ENCODE measurements at places on chromosomes 16 and 17.
A peak's percentile ranks its signal among the peaks of the same experiment; 100 is the strongest.

DNA sequence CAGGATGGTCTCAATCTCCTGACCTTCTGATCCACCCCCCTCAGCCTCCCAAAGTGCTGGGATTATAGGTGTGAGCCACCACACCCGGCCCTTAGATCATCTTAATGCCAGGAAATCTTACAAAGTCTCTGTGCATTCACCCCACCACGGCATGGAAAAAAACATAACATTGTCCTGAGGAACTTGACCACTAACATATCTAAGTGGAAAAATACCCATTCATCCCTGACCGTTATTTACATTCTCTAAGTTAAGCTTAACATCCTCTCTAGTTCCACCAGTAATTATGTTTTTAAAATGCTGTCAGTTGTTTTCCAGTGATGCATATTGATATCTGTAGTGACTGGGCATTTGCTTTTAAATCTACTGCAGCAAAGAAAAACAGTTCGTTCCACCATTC lies 3.4 kb upstream of the HID1 start:
- no peak for DNase-seq

GRCh38 chr17:53607475-53607874 lies 215.3 kb upstream of the KIF2B start:
- no peak for DNase-seq

- DNase-seq, result no peak
These were observed 149.9 kb downstream of the NPIPB5 start for GRCh38 chr16:22660441-22661160.

DNA sequence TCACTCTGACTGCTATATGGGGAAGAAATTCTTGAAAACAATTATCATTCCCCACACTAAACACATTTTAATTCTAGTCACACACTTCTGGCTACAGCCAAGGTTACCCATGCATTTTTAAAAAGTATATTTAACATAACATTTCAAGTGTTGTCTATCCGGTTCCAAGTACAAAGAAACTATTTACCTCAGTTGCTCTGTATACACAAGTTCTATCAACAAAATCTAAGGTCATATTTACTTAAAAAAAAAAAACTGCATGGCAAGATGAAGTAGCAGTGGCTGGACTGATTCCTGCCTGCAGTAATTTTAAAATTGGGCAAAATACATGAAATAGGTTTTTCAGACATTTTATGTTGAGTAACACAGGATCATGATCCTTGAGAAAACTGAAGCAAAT lies 155.9 kb upstream of the TOM1L1 start:
- DNase-seq, result no peak

GRCh38 chr17:4553669-4554068 lies 1.5 kb downstream of the MYBBP1A start:
- no peak for DNase-seq

- DNase-seq, result no peak
These were observed 6.7 kb upstream of the MPP3 start for GRCh38 chr17:43839670-43840108.

DNA sequence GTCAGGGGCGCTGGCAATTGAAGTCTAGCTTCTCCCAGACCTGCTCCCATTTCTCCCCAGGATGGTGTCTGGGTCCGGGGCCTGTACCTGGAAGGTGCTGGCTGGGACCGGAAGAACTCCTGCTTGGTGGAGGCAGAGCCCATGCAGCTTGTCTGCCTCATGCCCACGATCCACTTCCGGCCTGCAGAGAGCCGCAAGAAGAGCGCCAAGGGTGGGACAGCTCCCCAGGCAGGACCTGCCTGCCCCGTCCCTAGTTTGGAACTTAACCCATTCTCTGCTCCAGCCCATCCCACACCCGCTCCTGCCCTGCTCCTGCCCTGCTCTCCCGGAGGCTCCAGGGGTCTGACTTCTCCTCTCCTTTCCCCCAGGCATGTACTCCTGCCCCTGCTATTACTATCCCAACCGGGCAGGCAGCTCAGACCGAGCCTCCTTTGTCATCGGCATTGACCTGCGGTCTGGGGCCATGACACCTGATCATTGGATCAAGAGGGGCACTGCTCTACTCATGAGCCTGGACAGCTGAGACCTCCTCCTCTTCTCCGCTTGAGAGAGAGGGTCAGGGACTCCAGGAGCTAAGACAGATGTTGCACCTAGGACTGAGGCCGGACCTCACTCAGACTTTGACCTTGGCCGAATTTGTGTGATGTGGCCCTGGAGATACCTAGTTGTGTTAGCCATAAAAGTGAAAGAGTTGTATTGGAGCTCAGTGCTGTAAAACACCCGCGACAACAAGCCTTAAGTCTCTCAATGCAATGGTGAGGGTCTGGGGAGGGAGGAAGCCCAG lies 814 bp upstream of the KDM6B start:
- DNase-seq, result peak; percentile 73

GRCh38 chr16:2501946-2502895 lies 11.5 kb upstream of the ATP6V0C start:
- DNase-seq, result peak; percentile 60

Data from osteoblast (primary cell).